ENCODE measurements at places on chromosomes 1 and 21. TPM values are rescaled to one million over a fixed set of nuclear protein-coding genes. Genes with fewer than 3 reads are reported as not detected.

DNA sequence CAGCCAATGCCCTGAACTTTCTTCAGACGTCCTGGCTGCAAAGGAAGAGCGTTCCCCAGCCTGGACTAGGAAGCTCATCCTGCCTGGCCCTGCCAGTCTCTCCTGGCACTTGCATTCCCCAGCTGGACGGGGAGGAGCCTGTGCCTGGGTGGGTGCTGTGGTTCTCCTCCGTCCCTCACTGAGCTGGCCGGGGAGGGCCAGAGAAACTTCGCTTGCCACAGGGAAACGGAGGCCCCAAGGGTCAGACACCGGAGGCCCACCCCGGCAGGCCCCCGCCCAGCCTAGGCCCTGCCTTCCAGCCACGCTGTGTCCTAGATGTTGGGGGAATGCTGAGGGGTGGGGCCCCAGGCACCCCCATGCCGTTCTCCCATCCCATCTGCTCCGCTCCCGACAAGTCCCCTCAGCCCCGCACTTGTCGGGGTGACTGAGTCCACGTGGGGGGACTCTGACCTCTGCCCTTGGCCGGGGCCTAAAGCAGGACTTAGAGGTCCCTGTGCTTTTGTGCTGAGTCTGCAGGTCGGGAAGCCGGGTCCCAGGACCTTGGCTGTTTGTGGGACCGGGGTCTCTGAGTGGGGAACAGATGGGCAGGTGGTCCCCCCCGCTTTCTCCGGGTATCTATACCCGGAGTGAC, 4.8 kb downstream of the FTCD start:
- peak; percentile 56 for DNase-seq

Gene OR6N1
- not detected for total RNA-seq

- no peak for DNase-seq
Measured at GRCh38 chr1:25245809-25246599, 1.2 kb downstream of the RSRP1 start.

DNA sequence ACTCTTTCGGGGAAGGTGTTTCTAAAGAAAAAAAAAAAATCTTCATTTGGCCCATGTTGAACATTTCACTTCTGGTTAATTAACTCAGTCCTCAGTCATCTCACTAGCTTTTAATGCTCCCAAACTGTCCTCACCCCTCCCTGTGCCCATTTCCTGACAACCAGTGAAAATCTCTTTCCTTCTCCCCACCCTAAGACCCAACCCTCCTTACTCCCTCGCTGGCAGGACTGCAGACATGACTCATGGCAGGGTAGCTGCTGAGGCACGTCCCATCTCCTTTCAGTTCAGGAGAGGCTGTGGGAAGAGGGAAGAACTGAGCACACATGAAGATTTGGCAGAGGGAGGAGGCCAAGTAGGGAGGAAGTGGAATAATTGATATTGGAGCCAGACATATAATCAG, 12.6 kb downstream of the PKP1 start:
- DNase-seq, result no peak

Gene NECTIN4
- total RNA-seq, result not detected

Gene SPRR1A
- not detected for total RNA-seq

GRCh38 chr1:161092621-161093028, 3.3 kb upstream of the NECTIN4 start:
- DNase-seq, result no peak

- no peak for DNase-seq
Measured at GRCh38 chr1:228969953-228970800, 234.9 kb downstream of the RHOU start.

Gene ERG
- total RNA-seq, result 19.1 TPM

DNA sequence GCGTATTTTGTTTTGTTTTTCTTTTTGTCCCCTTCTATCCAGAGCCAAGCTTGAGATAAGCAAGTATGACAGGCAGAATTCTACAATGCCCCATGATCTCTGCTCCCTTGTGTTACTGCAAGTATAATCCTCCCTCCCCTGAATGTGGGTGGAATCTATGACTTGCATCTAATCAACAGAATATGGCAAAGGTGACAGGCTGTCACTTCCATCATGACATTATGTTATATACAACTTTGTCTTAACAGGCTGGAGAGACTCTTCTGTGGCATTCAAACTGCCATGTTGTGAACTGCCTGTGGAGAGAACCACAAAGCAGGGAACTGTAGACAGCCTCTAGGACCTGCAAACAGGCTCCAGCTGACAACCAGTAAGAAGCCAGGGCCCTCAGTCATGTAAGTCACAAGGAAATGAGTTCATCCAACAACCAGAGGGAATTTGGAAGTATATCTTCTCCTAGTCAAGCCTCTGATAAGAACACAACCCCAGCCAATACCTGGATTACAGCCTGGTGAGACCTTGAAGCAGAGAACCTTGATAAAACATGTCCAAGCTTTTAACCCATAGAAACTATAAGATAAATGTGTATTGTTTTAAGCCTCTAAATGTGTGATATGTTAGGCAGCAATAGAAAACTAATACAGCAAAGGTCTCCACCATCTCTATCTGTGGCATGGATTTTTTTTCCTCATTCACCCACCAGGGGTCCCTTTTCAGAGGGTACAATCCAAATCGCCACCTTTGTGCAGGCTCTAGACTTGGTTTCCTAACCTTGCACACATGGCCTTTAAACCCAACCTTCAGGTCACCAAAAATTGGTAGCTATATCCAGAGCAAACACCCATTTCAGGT, 5.7 kb upstream of the C1orf162 start:
- no peak for DNase-seq

DNA sequence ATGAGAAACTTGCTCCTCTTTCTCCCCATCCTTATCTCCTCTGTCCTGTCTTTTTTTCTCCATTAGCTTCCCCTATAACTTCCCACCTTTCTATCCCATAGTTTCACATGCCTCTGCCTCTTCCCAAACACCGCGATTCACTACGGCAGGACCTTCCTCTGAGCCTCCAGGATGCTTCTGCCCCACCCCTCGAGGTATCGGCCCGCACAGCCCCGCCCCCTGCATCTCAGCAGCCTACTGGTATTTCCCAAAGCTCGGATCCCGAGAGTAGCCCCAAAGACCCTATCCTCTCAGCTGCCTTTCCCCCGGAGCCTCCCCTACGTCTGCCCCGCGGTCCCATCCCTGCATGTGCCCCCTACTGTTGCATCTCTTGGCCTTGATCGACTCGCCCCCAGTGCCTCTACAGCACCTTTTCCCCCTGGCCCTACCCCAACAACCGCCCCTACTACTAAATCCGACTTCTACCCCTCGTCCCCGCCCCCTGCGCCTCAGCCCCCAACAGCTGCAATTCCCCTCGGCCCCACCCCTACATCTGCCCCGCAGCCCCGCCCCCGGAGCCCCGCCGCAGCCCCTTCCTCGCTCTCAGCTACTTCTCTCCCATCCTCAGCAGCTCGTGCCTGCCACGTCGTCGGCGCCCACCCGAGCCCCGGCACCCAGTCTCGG, 512 bp downstream of the PIAS3 start:
- peak; percentile 87 for DNase-seq

Gene KIAA1614
- total RNA-seq, result 16.6 TPM

Gene GPR137B
- 73.3 TPM for total RNA-seq

Gene PGLYRP3
- not detected for total RNA-seq

DNA sequence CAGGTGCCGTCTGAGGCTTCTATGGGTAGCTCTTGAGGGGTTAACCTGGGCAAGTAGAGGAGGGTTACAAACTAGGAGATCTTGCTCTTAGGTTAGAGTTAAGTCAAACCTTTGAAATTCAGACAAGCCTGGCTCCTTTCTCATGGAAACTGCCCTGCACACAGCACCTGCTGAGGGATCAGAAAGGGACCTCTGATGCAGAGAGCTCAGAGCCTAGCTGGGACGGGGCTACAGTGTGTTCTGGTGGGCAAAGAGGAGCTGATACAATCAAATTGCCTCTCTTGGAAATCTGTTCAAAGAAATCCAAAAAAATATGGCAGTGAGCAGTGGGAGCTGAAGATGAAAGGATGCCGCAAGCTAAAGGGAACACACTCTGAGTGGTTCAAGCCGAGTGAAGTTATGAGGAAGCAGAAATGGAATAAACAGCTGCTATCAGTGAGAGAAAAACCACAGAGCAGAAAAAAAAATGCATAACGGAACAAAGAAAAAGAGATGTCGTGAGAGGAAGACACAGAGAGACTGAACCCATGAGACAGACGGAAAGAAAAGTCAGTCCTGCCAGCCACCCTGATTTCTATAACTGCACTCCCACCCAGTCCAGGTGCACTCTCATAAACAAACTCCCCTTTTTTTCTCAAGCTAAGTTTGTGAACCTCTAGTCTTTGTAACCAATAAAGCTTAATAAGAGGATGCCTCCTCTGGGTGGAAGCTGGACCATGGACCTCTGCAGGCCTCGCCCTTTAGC, 26.6 kb downstream of the PAFAH2 start:
- DNase-seq, result no peak

Gene HNRNPU
- 194 TPM for total RNA-seq

Gene UTS2
- total RNA-seq, result not detected

Gene COL6A2
- 198 TPM for total RNA-seq

Gene VWA5B1
- 0.19 TPM for total RNA-seq

Data from right cardiac atrium (tissue), 5 donors.